Stimulated activated CD4-positive, alpha-beta T cell treated with anti-CD3 and anti-CD28 coated beads, Interleukin-12 subunit alpha, Interleukin-12 subunit beta, amount 100 ng/mL, for 4 hours (primary cell): ENCODE measurements at places on chromosomes 6 and 20.

DNA sequence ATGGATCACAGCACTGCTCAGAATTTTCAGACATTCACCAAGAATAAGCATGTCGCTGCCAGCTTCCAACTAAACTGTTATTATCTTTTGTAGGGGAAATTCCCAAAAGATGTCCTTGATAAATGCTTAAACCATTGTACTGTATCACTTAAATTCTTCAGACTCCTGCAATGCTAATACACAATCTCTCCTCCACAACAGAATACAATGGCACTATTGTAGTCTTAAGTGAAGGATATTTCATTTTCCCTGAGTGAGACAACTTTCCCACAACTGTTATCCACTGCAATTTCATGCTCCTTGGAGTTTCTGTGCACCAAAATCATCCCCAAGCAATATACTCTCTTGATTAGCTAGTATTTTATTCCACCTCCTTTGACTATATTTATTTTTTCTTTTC is 189.7 kb downstream of the COL9A1 start:
- DNase-seq = no peak

GRCh38 chr6:131640576-131640975 is 3.5 kb downstream of the ENPP3 start:
- DNase-seq = no peak

DNA sequence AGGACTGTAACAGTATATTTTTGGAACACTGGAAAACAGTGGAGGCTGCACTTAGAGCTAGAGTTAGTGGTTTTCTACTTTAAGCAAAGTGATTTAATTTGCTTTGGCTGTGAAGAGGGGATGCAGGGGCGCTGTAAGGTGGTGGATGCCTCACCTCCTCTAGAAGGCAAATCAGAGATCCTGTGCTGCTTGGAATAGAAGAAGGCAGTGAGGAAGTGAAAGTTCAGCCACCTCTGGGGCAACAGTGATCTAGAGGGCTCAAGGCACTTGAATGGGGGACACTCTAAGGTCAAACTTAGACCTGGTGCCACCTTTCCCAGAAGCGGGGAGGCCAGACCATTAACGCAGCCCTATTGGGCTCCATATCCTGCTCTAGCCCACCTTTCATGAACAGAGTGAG is 19.0 kb upstream of the SNRPB2 start:
- no peak for DNase-seq

GRCh38 chr6:169974663-169975062 is 223.2 kb downstream of the ERMARD start:
- no peak for DNase-seq

- no peak for DNase-seq
These were observed 376.6 kb upstream of the TSHZ2 start for GRCh38 chr20:52595518-52595917.

GRCh38 chr6:113968472-113968871 is 2.5 kb downstream of the HDAC2 start:
- no peak for DNase-seq

GRCh38 chr6:103280417-103280816 is 1579.3 kb downstream of the HACE1 start:
- DNase-seq = no peak

DNA sequence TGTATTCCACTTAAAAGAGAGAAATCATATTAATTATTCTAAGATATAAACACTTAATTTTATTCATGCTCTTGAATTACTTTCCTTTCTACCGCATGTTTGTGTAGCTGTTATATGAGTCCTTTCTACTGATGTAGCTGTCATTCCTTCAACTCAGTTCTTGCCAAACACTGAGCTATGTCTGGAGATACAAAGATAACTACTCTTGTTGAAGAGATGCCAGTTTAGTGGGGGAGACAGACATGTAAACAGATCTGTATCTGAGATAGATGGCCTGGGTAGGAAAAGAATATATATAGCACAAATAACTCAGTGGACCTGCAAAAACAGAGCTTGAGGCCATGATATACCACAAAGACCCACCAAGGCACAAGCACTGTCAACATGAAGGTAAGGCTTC is 157.3 kb downstream of the BTBD9 start:
- DNase-seq = no peak

GRCh38 chr6:74805916-74806696 is 399.7 kb downstream of the COL12A1 start:
- no peak for DNase-seq

GRCh38 chr20:4089756-4090487 is 74.6 kb upstream of the RNF24 start:
- no peak for DNase-seq

GRCh38 chr6:43608807-43609206 is 20.3 kb downstream of the GTPBP2 start:
- DNase-seq = no peak

- DNase-seq = no peak
These were observed 860.8 kb upstream of the MAP3K7 start for GRCh38 chr6:91447530-91448254.

GRCh38 chr20:41570557-41570956 is 47.6 kb downstream of the CHD6 start:
- no peak for DNase-seq

DNA sequence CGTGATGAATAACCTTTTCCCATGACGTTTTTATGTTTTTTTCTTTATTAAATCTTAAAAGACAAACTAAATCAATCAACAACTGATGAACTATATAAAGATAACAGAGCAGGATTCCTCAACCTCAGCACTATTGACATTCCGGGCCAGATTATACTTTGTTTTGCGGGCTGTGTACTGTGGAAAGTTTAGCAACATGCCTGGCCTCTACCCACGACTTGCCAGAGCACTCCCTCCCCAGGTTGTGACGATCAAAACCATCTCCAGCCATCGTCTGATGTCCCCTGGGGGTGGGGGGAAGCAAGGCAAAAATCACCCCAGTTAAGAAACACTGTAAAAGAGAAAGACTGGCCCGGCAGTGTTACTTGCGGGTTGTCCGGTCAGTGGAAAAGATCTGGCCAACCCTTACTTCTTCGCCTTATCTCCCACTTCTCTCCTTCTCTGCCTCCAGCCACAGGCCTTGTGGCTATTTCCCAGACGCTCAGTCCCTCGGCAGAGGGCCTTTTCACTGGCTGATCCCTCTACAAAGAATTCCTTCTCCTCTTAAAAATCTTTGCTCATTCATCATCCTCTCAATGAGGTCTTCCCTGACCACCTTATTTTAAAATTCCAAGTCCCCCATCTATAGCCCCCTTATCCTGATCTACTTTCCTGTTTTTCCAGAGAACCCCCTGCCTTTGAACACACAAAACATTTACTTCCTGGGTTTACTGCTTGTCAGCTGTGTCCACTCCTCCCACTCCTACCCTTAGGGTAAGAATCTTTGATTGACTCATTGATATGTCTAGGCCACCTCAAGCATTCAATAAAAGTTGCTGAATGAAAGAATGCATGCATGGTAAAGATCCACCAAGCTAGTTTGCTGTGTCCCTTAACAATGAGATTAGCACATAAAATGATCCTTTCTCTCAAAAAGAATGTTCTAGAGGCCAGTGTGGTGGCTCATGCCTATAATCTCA is 14.7 kb upstream of the RAB22A start:
- no peak for DNase-seq

GRCh38 chr6:157400676-157401075 is 19.7 kb downstream of the ZDHHC14 start:
- no peak for DNase-seq

DNA sequence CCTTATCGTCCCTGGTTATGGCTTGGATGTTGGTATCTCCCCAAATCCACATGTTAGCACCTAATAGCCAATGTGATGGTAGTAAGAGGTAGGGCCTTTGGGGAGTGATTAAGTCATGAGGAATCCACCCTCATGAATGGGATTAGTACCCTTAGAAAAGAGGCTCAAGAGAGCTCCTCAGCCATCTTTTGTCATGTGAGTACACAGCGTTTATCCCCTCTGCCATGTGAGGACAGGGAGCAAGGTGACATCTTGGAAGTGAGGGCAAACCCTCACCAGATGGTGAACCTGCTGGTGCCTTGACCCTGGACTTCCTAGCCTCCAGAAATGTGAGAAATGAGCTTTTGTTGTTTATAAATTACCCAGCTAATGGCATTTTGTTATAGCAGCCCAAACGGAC is 16.1 kb upstream of the SIRPB2 start:
- DNase-seq = no peak

DNA sequence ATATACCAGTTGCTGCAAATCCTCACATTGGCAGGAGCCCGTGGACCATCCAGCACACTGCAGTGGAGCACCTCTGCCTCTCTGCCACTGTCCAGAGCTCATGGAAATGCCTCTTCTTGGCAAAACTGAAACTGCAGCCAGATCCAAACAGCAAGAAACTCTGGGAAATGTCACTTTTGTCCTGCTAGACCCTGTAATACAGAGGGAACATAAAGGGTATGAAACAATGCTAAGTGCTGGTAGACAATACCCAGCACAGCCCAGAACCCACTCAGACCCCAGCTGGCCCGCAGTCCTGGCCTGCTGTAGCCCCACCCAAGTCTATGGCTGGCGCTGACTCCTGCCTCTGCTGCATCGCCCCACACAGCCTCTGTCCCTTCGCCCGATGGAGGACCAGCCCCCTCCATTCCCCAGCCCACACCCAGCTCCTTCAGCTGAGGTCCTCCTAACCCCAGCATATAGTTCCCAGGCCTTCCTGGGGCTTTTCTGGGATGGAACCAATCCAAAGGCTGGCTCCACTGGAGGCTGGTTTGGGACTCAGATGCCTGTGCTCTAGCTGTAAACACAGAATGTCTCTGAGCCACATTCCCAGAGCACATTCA is 242.5 kb downstream of the LRFN2 start:
- DNase-seq = no peak

- no peak for DNase-seq
These were observed 5.9 kb upstream of the PDE10A start for GRCh38 chr6:165668951-165669350.
